Right cardiac atrium (tissue), 5 donors: ENCODE measurements at places on chromosomes 3 and 15. TPM values are rescaled to one million over a fixed set of nuclear protein-coding genes. Genes with fewer than 3 reads are reported as not detected.
A peak's percentile ranks its signal among the peaks of the same experiment; 100 is the strongest.

GRCh38 chr3:100915706-100916495 is 77.3 kb downstream of the ABI3BP start:
- DNase-seq: no peak

DNA sequence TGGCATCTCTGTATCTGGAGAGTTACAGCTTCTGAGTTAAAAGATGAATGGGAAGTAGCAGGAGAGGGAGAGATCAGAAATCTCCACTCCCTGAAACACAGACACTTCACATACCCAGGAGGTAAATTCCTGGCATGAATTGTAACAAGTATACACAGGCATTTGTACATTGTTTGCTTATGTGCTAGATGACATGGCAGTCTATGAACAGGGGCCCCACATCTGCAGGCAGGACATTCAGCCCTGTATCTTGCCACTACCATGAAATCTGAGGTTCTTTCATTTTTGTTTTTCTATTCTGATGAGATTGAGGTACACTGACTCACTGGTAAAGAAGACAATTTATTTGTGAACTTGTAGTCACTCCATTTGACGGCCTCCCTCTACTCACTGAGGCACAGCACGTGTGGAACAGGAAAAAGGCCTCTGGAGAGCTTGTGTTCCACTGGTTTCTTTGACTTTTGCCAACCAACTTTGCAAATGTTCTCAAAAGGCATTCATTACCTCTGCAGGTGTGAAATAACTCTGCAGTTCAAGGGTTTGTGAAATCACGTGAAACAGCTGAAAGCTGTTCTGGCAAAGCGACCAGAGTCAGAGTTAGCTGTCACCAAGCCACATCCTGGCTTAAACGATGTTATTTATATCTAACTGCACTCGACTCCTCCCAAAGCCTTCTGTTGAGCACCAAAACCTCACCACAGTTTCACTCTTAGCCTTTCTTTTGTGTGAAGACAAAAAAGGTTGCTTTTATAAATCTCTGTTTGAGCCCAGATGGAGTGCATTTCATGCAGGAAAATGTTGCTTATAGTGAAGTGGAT is 401.3 kb upstream of the CFAP20DC start:
- no peak for DNase-seq

- no peak for DNase-seq
Observed at GRCh38 chr3:142087676-142088075, 61.7 kb downstream of the TFDP2 start.

GRCh38 chr3:52197842-52198625 is at the start of gene ALAS1:
ALAS1 (plus strand) TSS chr3:52198160; CDS start chr3:52199242, 1,082 bp downstream.
- DNase-seq: peak; percentile 93

DNA sequence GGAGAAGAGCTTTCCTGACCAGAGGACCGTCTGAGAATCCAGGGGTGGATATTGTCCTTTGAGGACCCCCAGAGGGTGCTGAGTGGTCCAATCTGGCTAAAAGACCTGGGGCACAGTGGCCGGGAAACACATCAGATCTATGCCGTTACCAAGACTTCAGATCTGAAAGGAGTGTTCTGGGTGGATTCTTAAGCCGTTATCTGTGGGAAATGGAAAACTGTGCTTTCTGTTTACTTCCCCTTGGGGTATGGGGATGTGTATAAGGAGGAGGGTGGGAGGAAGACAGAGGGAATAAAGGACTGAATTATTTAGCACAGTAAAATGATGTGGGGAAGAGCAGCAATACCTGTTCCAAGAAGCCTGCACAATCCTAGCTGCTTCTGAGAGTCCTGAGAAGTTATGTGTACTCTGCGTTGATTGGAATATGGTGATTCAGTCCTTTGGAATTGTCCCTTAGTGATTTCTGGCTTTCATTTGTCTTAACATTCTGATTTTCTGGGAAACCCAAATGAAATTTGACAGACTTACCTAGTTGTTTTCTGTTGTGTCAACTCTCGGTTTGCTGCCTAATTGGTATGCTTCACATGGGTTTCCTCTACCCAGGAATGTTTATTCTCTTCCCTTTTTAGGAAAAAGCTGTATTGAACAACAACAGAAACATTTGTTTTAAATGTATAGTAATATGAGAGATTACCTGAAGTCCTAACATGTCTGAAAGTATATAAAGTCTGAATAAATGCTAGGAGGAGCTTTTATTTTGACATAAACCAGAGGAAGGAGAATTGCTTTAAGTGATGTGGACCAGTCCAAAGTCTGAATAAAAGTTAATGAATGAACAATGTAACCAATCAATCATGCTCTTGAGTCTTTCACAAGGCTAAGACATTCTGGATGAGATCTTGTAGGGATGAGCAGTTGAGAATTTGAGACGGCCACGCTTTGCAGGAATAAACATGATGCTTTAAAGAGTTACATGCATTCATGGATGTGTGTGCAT is 427.1 kb upstream of the C2CD4B start:
- no peak for DNase-seq

GRCh38 chr3:105367406-105368213 is 901 bp downstream of the ALCAM start:
- peak; percentile 77 for DNase-seq

- no peak for DNase-seq
Observed at GRCh38 chr3:188236271-188236670, 82.3 kb downstream of the LPP start.

DNA sequence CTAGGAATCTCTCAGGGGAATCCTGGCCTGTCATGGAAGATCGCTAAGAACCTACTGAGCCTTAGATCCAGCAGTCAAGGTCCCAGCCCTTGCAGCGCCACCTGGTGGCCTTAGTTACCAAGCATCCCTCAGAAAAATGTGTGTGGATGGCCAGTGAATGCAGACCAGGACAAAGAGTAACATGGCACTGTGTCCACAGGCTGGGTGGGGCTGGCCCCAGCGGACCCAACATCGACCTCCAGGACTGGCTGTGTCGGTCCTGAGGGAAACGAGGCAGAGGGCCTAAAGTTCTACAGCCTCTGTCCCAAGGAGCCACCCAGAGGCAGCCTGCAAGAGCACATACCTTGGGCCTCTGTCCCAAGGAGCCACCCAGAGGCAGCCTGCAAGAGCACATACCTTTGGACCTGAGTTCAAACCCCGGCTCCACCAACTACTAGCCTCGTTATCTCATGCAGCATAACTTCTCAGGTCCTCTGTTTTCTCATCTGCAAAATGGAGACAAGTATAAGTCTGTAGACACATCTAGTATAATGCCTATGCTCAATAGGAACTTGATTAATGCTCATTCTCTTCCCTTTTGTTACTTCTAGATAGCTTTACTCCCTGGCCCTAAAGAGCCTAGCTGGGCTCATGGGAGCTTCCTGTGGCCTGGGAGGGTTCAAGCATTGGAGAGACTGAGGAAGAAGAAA is 57.5 kb upstream of the HERC1 start:
- DNase-seq: peak; percentile 92

GRCh38 chr3:193981504-193981903 is 154.4 kb upstream of the HES1 start:
- DNase-seq: no peak

GRCh38 chr3:81816473-81817250 is 55.2 kb upstream of the GBE1 start:
- DNase-seq: no peak

DNA sequence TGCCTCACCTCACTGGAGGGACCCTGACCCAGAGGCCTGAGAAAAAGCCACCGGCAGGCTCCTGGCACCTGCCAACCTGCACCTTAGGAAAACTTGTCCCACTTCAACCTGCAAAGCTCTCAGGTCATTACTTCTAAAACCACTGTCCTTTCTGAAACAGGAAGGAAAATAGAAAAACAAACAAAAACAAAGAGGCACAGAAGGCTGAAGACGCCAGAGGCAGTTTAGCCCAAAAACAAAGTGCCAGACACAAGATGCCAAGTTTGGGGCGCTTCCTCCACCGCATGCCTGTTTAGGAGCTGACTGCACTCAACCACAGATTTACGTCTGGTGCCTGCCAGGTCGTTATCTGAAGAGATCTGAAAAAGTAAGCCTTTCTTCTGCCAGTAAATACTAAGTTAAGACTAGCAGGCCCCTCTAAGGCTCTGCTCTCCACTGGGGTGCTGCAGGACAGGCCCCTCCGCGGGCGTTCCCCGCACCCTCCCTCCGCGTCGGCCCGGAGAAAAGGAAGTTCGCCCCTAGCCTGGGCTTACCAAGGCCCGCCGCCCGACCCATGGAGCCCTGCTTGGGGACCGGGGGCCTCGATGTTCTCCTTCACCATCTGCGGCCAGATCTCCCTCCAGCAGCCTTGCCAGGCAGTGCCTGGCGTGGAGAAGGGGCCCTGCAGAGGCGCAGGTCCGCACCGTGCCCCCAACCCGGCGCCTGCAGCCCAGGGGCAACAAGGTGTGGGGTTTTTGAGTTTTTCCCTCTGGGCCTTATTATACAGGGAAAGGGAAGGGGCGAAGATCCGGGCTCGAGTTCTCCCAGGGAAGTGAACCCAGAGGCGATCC is 1.3 kb downstream of the GOLGA8A start:
- no peak for DNase-seq

UPK1B gene
- polyA plus RNA-seq: 0.05 TPM

RHOA gene
- polyA plus RNA-seq: 142 TPM
